HCEC 1CT (cell line): ENCODE measurements at places on chromosomes 16 and 17.

- DNase-seq: no peak
These were observed 72.2 kb upstream of the CREBBP start for GRCh38 chr16:3952737-3953131.

- no peak for DNase-seq
These were observed 258.4 kb upstream of the SDK2 start for GRCh38 chr17:73902416-73903181.

DNA sequence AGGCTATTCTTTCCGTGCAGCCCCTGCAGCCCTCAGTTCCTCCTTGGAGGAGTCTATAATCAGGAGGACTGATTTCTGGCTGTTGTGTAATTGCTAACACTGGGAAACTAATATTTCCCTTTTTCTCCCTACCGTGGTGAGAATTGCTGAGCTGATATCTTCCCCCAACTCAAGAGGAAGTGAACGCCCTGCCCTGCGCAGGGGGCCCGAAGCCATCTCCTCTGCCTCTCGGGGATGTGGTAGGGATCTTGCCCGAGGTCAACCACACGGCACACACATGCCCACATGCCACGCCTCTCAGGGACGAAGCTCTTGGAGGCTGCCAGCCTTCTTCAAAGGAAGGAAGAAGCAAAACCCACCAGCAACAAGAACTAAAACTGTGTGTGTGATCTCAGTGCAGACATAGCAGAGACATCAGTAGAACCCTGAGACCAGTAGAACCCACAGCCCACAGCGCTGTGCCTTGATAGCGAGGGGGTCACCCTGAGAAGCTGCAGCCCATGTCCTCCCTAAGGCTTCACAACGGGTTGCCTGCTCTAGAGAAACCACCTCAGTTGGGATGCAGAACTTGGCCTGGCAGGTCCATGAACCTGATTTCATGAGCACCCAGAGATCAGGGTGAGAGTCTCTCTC, 8.9 kb upstream of the ULK2 start:
- no peak for DNase-seq

GRCh38 chr16:64450177-64450576, 671.7 kb downstream of the CDH11 start:
- no peak for DNase-seq

- DNase-seq: no peak
These were observed 27.8 kb downstream of the IL4R start for GRCh38 chr16:27341549-27341948.

DNA sequence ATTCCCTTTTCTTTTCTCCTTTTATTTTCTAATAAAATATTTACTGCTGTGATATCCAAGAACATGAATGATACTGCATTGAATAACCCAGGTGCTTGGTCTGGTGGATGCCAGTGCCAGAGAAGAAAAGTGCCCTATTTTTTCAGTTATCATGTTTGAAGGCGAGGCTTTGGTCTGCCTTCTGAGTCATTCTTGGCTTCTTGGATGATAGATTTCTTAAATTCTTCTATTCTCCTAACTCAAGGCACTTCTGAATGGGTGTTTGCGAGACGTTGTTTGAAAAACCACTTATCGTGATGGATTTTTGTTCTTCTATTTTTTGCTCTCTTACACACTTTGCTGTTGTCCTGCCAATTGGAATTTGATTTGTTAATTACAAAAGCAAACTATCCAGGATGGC, 66.7 kb downstream of the FTO start:
- DNase-seq: no peak

DNA sequence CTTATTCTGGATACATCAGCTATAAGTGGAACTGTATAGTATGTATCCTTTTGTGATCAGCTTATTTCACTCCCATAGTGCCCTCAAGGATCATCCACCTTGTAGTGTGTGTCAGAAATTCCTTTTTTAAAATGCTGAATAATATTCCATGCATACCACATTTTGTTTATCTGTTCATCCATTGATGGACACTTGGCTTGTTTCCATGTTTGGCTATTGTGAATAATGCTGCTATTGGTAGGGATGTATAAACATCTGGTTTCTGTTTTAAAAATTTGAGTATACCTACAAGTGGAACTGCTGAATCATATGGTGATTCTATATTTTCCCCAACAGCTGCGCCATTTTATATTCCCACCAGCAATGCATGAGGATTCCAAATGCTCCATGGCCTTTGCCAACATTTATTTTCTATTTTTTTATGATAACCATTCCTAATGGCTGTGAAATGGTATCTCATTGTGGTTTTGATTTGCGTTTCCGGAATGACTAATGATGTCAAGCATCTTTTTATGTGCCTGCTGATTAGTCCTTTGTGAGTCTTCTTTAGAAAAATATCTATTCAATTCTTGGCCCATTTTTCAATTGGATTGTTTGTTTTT, 11.6 kb downstream of the RCVRN start:
- no peak for DNase-seq

GRCh38 chr16:78307824-78308528, 208.5 kb downstream of the WWOX start:
- no peak for DNase-seq

GRCh38 chr16:81465375-81465943, 20.9 kb downstream of the CMIP start:
- no peak for DNase-seq

GRCh38 chr16:53872248-53873221, 168.6 kb downstream of the FTO start:
- DNase-seq: peak; percentile 84

DNA sequence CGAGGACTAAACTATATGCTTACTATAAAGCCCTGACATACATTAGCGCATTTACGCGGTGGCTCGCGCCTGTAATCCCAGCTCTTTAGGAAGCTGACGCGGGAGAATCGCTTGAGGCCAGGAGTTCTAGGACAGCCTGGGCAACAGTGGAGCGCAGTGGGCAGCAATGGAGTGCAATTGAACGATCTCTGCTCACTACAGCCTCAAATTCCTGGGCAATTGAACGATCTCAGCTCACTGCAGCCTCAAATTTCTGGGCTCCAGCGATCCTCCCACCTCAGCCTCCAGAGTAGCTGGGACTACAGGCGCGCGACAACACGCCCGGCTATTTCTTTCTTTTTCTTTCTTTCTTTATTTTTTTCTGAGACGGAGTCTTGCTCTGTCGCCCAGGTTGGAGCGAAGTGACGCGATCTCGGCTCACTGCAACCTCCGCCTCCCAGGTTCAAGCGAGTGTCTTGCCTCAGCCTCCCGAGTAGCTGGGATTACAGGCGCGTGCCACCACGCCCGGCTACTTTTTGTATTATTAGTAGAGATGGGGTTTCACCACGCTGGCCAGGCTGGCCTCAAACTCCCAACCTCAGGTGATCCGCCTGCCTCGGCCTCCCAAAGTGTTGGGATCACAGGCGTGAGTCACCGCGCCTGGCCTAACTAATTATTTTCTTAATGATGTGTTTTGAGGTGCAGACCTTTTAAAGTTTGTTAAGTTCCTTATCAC, 506 bp upstream of the COG7 start:
- DNase-seq: no peak

GRCh38 chr17:74391771-74392170, 24.5 kb downstream of the GPR142 start:
- DNase-seq: no peak

DNA sequence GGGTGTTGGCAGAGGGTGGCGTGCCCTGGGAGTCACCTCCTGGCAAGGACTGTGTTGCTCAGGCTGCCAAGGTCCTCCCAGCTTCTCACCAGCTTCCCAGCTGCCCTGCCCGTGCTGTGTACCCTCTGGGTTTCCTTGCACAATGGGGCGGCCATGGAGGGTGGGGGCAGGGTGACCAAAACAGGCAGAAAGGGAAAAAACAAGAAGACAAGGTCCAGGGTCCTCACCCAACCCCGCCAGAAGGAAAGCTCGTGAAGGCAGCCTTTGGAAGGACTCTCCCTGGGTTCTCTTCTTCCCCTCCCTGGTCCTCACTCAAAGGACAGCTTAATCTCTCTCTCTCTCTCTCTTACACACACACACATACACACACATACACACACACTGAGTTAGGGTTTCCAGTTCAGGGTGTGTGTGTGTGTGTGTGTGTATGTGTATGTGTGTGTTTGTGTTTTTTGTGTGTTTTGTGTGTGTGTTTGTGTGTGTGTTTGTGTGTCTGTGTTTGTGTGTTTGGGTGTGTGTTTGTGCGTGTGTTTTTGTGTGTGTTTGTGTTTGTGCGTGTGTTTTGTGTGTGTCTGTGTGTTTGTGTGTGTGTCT, 2.0 kb downstream of the SLC13A5 start:
- no peak for DNase-seq
